ENCODE measurements at places on chromosomes 4 and X.

DNA sequence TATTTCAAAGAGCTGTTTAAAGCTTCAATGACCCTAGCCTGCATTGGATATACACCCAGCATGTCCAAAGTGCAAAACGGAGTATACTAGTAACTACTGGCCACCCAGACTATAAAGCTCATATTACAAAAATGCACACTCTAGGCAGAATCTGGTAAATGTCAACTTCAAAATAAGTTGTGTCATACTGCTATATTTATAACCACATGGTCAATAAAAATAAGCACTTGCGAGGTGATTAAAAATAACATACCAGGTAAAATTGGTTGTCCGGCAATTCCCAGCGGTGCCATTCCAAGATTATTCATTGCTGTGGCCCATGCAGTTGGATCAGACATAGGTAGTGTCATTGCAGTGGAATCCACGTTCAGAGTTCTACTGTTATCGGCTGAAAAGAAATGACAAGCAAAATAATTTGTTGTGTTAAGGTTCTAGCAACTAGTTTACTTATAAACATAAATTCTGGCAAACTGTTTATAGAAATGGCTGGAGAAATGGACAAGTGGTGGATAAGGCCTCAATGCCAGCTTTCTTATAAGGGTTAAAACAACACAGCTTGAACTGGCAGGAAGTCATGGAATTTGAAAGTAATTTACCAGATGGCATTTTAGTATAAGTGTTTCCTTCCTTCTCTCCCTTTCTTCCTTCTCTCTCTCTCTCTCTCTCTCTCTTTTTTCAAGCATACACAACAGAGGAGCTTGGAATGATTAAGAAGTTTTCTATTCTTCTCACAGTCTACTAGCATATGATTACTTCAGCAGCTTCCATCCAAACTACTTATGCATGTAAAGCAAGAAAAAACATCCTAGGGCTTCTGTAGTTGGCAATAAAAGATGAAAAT lies 199.9 kb downstream of the ENOX2 start:
- DNase-seq, result no peak

DNA sequence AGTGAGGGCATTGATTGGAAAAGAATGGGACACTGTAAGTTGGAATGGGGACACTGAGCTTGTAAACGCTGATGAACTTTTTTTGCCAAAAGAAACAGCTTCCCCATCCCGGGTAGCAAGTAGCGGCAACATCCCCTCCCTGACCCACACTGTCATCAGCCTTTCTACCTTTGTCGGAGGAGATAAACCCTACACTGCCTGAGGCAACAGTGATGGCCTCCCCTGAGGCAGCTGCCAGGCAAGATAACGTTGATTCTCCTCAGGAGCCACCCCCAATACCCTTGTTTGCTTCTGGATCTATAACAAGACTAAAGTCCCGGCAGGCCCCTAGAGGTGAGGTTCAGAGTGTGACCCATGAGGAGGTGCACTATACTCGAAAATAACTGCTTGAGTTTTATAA lies 10.3 kb upstream of the RAB33B start:
- no peak for DNase-seq

DNA sequence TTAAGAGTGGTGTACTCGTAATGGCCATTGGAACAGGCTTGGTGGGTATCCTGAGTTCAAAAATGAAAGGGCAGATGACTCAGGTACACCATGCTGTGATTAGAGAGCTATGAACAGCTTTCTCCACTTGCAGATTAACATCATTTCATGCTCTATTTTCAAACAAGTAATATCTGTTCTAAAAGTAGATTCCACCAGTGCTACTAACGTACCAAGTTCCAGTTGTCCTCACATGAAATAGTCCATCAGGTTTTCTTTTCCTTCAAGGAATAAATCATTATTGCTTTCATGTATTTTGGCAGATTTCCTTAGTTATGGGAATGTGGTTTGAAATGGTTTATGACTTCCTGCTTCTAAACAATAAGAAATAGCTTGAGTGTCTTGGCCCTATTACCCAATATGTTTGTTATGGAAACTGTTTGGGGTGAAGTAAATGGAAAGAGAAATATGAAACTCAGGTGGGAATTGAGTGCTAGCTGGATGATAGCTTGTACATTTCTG lies 49.9 kb downstream of the PCDH7 start:
- no peak for DNase-seq

GRCh38 chr4:7295911-7296660 lies 103.7 kb downstream of the SORCS2 start:
- DNase-seq, result no peak

DNA sequence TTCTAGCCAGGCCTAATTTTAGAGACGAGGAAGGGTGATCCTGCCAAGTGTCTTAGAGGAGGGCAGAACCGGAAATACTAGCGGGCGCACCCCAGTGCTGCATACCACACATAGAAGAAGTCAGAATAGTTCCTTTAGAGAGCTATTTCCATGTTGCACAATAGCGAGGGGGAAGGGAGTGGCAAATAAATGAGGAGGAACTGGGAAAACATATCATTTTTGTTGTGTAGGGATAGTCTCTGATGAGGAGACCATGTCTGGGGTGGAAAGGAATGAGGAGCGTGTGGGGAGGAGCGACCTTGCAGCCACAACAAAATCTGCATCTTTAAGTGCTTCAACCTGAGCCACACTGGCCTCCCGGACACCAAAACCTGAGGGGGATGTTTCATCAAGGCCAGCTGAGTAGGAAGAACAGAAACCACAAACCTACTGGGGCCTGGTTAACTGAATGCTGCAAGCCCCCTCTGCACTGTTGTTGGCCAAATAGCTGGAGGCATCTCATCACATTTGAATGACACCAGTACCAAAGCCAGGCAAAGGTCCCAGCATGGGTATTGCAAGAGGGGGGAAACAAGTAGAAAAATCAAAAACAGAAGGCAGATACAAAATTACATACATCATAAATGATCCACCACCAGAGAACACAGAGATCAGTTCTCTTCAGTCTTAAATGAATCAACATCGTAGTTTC lies 26.7 kb upstream of the C1QTNF7 start:
- DNase-seq, result peak; percentile 88

- no peak for DNase-seq
Observed at GRCh38 chr4:10492464-10492863, 35.2 kb upstream of the ZNF518B start.

DNA sequence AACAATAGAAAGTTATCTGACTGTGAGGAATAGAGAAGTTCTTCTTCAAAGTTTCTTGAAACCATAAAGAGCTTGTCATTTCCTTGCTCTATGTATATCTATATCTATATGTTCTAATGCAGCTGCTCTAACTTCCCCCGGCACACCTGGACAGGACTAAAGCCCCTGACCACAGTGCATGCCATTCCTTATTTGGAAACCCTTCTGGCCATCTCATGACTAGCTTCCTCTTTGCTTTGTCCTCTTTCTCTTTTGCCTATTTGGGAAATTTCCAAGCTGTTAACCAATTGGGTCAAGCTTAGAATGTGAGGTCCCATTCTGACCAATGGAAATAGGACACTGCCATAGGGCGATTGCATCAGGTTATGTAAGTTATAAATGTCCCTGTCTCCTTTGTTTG lies 1481.1 kb downstream of the STIM2 start:
- no peak for DNase-seq

- no peak for DNase-seq
Observed at GRCh38 chr4:137530176-137530575, 2.1 kb downstream of the PCDH18 start.

DNA sequence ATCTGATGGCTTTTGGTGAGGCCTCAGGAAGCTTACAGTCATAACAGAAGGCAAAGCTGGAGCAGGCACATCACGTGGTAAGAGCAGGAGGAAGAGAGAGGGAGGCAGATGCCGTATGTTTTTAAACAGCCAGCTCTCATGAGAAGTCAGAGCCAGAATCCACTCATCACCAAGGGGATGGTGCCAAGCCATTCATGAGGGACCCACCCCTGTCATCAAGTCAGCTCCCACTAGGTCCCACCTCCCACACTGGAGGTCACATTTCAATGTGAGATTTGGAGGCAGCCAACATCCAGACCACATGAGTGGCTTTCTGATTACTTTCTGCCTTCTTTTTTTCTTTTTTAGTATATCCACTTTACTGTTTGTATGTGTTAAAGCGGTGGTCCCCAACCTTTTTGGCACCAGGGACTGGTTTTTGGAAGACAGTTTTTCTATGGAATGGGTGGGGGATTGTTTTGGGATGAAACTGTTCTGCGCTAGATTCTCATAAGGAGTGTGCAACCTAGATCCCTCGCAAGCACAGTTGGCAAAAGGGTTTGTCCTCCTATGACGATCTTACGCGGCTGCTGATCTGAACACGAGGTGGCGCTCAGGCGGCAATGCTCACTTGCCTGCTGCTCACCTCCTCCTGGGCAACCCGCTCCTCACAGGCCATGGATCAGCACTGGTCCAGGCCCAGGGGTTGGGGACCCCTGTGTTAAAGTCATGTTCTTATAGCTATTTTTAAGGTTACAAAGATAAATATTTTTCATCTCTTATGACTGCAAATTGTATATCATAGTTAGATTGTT lies 61.7 kb downstream of the SLIT2 start:
- no peak for DNase-seq

DNA sequence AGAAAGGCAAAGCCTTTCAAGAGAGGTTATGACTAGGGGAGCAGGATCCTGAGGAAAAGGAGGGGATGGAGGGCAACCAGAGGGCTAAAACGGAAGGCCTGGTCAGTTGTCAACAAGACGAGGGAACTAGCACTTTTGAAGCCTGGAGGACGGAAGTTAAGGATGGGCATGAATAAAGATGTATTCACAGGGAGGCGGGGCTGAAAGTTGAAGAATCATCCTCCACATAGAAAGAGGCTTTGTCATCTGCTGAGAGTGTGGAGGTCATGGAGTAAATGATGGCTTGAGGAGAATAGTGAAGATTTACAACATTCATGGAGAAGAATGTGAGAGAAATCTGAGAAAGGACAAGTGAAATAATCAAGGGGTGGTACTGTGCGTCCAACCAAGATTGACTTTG lies 137.5 kb downstream of the MAGEB17 start:
- DNase-seq, result no peak

GRCh38 chr4:105637408-105638176 lies 70.9 kb downstream of the INTS12 start:
- peak; percentile 85 for DNase-seq

- DNase-seq, result no peak
Observed at GRCh38 chrX:95703696-95704095, 980.9 kb upstream of the DIAPH2 start.

- DNase-seq, result no peak
Observed at GRCh38 chr4:47972181-47972580, 44.3 kb downstream of the CNGA1 start.

DNA sequence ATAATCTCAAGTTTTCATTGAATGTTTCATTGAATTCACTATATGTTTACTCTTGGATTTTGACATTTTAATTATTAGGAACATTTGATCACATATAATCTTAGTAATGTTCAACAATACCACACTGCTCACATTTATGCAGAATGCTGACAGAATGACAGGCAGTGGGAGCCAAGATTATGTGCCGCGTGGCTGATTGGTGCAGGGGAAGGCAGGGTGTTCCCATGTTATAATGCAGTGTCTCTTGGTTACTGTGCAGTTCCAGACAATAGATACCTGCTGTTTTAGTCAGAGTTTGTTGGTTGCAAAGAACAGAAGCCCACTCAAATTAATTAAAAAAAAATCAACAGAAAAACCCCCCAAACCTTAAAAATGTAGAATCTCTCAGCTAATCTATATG lies 33.0 kb downstream of the FHIP1A start:
- DNase-seq, result no peak

GRCh38 chr4:169621731-169622492 lies 1.5 kb downstream of the CLCN3 start:
- DNase-seq, result no peak

GRCh38 chrX:87338510-87338909 lies 179.1 kb upstream of the KLHL4 start:
- DNase-seq, result no peak

GRCh38 chrX:17247144-17247543 lies 127.9 kb upstream of the NHS start:
- DNase-seq, result no peak

DNA sequence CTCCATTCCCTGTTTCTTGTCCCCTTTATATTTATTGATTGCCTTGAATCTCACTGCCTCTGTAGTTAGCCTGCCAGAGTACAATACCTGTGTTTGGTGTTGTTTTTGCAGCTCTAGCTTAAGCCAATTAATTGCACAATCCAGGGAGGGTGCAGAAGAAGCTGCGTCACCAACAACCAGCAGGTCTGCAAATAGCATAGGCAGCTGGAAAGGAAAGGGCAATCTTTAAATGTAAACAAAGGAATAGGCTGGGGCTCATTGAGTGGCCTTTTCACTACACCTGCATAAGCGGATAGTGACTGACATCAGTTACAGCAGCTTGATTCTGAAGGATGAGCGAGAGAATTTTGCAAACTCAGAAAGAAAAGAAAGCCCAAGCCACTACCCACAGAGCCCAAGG lies 106.8 kb upstream of the RAI2 start:
- no peak for DNase-seq

DNA sequence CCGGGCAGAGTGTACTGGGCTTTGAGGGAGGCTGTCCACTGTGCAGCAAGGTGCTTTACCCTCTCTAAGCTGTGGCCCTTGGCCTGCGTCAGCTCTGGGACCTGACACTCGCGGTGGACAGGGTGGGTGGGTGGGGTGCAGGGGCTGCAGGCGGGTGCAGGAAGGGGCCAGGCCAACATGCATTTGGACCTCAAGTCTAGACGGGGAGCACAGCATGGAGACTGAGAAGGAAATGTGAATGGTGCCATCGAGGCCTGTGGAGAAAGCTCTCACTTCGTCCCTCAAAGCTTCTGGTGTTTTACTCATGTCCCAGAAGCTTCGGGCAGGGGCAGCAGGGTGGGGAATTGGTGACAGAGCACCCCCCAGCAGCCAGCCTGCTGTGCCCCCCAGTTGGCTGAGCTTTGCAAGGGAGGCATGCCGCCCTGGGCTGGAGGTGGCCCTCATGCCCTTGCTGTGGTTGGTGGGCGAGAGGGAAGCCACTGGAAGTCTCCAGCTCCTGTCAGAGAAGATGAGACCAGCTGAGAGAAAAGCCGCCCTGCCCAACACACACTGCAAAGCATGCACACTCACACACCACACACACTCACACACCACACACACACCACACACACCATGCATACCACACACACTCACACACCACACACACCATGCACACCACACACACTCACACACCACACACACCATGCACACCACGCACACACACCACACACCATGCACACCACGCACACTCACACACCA lies 12.3 kb downstream of the PNMA6E start:
- no peak for DNase-seq

DNA sequence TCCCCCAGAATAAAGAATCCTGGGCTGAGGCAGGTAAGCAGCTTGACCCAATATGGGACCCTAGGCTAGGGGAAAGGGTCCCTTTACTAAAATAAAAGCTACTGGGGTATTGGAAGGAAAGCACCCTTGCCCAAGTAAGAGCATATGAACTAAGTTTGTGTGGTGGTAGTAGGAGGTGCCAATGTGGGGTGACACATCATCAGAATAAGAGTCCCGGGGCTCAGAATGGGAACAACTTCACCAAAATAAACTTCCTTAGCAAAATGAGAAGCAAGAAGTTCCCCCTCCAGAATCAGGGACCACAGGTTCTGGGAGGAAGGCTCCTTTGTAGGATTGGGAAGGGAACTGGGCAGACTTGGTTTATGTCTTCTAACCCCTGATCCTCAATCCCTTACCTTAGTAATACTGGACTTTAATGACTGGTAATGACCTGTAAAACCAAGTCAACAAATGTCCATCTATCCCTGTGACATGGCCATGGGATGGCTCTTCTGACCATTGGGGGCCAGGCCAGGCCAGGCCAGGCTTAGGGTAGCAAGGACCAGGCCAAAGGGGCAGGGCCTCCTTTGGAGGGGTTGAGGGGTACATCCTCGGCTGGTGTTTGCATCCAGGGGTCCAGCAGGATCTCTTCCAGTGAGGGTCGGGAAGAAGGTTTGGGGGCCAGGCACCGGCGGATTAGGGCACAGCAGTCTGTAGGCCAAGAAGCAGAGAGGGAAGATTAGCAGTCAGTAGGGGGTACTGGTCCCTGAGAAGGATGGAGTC lies 2.3 kb upstream of the SLC35A2 start:
- DNase-seq, result no peak
